ENCODE measurements at places on chromosomes 7 and 10.
A peak's percentile ranks its signal among the peaks of the same experiment; 100 is the strongest.

- no peak for DNase-seq
Measured at GRCh38 chr10:94546049-94546900, 687 bp downstream of the HELLS start.

GRCh38 chr10:127971101-127971946 lies 64.4 kb downstream of the PTPRE start:
- DNase-seq: no peak

- DNase-seq: no peak
Measured at GRCh38 chr7:9961161-9961922, 1012.3 kb upstream of the PHF14 start.

DNA sequence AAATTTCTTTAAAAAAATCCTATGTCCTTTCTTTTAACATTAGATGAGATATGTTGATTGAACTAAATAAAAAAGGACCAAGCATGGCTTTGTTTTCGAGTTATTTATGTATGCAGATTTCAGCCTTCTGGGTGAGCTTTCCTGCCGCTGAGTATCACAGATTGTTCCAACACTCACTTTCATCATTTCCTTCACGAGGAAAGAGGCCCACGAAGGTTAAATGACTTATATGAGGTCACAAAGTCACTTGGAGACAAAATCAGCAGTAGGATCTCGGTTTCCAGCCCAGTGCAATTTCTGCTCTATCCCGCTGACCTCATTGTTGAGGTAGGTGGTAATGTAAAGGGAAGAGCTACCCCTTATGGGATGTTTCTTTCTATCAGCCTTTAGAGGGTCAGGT lies 226.8 kb downstream of the SKAP2 start:
- no peak for DNase-seq

DNA sequence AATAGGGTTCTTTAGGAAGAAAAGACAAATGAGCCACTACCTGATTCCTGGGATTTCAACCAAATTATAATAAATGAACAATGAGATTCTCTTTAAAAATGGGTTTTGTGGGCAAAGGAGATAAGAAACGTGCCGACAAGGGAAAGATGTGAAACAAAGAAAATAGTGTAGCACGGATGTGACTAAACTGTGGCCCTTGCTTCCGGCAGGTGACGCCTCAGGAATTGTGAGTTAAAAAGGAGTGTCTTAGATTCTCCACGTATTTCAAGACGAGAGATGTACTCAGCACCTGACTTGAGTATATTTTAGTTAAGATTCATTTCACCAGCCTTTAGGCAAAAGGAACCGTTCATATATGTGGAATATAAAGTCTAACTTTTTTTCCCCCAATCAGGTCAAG lies 75.9 kb downstream of the DNAH11 start:
- DNase-seq: no peak

DNA sequence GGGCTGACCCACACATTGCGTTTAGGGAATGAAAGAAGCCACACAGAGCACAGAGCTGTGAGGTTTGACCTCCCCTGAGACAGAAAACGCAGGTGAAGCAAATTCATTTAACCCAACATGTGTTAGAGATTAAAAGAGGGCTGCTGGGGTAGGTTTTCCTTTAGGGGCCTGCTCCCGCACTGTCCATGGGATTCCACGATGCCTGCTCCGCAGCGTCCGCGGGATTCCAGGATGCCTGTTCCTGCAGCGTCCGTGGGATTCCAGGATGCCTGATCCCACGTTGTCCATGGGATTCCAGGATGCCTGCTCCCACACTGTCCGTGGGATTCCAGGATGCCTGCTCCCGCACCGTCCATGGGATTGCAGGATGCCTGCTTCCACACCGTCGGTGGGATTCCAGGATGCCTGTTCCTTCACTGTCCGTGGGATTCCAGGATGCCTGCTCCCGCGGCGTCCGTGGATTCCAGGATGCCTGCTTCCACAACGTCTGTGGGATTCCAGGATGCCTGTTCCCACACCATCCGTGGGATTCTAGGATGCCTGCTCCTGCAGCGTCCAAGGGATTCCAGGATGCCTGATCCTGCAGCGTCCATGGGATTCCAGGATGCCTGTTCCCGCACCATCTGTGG lies 78.7 kb downstream of the VIPR2 start:
- DNase-seq: no peak

GRCh38 chr7:29500719-29501118 lies 62.9 kb upstream of the PRR15 start:
- no peak for DNase-seq

DNA sequence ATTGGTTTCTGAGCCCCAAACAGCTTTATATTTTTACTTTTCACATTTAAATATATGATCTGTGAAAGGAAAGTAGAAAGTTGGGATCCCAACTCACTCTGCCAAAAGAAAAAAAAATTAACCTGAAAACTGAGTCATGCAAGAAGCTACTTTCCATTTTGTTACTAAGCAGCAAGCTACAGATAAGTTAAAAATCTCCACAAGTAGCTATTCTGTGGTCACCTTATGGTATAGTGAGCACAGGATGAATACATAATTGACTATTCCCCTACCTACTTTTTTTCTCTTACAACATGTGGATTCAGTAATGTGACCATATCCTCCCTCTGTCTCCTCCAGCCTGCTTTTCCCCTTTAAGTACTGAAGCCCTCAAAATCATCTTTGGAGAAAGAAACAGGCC lies 30.3 kb upstream of the CREB3L2 start:
- DNase-seq: no peak

GRCh38 chr7:133050200-133050995 lies 31.5 kb downstream of the CHCHD3 start:
- DNase-seq: no peak

DNA sequence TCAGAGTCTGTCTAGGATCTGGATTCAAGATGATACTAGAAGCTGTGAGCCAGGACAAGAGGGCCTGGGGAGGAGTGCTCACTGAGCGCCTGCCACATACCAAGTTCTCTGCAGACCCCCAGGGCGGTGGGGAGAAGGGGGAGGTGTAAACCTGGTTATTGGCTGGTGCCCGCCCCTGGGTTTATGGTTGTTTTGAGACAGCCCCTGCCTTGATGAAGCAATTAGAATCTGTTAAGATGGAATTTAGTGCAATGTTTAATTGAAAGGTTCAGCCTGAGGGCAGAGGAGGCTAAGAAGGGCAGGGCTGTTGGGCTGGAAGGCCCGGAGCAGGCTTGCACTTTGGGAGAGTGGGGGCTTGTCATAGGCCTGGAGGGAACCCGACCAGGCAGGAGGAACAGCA lies 42.7 kb downstream of the PRF1 start:
- no peak for DNase-seq

GRCh38 chr10:6013413-6014192 lies 36.3 kb upstream of the IL15RA start:
- no peak for DNase-seq

- DNase-seq: no peak
Measured at GRCh38 chr7:36096460-36097095, 56.5 kb upstream of the EEPD1 start.

DNA sequence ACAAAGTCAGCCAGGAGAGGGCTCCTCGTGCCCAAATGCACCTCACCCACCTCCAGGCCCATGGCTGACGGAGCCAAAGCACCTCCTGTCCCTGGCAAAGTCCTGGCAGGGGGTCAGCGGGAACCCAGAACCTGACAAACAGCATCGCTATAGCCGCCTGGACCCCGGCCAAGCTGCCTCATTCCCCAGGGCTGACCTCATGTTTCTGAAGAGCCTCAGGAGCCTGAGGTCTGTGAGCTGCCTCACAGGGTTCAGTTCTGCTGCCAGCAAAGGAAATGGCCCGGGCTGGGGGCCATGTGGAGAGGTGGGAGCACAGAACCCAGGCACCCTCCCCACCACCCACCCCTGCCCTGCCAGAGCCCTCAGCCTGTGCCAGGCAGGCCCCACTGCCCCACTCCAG lies 4.2 kb upstream of the NANOS1 start:
- DNase-seq: no peak

DNA sequence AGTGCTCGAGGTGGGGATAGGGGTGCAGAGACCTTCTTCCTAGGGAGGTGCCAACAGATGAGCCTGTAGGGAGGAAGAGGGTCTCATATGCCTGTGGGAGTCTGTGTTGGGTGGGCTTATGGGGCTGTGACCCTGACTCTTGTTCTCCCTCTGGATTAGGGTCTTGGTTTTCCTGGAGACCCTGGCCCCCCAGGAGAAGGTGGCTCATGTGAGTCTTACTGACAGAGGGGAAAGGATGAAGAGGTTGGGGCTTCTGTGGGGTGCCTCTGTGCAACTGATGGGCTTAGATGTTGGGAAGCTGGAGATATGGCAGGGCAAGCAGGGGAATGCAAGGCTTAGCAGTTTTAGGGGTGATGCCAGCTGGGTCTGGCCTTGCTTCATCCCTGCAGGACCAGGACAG lies 20.2 kb upstream of the VOPP1 start:
- DNase-seq: no peak

GRCh38 chr10:7773845-7774801 lies 13.7 kb downstream of the KIN start:
- no peak for DNase-seq

DNA sequence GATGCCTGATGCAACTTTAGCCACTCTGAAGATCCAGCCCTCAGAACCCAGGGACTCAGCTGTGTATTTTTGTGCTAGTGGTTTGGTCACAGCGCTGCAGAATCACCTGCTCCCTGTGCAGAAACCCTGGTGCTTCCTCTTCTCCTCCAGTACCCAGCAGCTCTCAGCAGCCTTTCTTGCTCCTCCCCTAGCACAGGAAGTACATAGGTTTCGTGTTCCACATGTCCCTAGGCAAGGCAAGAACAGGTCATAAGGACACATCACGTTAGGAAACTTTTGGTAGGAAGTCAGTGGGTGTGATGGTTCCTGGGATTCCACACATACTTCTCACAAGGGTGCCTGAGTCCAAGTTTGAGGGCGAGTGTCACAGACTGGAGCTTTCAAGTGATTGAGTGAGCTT lies 167.9 kb upstream of the PRSS1 start:
- DNase-seq: peak; percentile 33

DNA sequence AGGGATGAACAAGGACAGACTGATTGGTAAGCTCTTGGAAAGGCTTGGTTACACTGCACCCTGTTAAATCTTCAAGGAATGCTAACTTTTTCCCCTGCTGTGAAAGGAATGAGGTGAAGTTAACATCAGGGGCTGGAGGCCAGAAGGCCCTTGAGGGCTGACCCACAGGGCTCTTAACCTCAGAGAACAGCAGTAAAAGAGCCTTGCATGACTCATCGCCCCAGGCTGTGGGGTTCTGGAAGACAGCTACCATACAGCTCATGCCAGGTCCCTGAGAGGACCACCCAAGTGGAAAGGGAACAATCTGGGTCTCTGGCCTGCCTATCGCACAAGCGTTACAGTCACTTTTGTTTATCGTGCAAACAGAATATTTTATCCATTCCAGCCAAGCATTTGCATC lies 54.4 kb downstream of the CYP2C9 start:
- no peak for DNase-seq

- DNase-seq: no peak
Measured at GRCh38 chr7:84612981-84613681, 418.5 kb upstream of the SEMA3A start.

DNA sequence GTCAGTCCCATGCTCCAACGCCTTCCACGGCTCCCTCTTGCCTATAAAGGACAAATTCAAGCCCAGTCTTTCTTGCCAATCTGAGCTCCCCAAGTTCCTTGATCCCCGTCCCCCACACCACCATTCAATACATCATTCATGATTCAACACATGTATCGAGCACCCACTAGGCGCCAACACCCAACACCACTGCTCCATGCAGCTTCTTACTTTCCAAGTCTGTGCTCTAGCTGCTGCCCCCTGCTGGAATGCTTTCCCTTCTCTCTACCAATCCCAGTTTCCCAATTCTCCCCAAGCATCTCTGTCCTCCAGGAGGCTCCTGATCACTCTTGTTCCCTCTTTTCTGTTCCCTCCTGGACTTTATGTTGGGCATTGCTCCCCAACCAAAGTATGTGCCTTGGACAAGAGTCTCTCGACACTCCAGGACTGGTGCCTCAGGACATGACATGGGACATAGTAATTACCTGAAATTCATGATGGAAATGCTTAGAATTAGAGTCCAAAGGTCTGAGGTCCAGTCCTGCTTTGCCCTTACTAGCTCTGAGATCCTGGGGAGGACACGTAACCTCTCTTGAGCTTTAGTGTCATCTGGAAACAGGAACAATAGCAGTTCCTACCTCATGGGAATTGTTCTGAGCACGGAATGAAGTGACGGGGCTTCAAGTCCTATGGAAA lies 172.7 kb downstream of the NEURL1 start:
- DNase-seq: peak; percentile 32

- no peak for DNase-seq
Measured at GRCh38 chr7:84336303-84336702, 141.7 kb upstream of the SEMA3A start.

- no peak for DNase-seq
Measured at GRCh38 chr10:24305551-24306506, 96.9 kb downstream of the KIAA1217 start.

DNA sequence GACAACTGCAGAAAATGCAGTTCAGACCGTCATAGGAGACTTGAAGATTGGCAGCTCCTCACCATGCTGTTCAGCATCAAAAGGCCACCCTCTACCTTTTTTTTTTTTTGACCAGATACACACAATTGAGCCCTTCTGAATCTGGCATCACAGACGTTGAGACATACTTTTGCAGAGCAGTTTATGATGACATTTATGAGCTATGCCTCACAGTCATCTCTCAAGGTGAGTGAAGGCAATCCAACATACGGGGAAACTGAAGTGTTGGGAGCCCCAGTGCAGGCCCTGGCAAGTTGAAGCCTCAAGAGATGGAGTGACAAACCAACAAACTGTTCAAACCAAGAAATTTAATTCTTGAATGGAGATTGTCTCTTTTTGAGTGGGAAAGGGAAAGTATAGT lies 83.6 kb upstream of the DLX6 start:
- no peak for DNase-seq

- no peak for DNase-seq
Measured at GRCh38 chr7:2008101-2008935, 224.4 kb downstream of the MAD1L1 start.

GRCh38 chr7:87151729-87152111 lies 533 bp upstream of the DMTF1 start:
- DNase-seq: no peak

DNA sequence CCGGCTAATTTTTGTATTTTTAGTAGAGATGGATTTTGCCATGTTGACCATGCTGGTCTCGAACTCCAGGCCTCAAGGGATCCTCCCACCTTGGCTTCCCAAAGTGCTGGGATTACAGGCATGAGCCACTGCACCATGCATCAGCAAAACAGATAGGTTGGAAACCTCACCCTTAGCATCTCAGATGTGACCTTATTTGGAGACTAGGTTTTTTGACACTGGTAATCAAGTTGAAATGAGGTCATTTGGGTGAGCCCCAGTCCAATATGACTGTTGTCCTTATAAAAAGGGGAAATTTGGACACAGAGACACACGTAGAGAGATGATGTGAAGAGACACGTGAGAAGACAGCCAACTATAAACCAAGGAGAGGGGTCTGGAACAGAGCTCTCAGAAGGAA lies 42.5 kb upstream of the TPST1 start:
- DNase-seq: no peak

GRCh38 chr7:30533886-30534285 lies 29.3 kb upstream of the GGCT start:
- no peak for DNase-seq

DNA sequence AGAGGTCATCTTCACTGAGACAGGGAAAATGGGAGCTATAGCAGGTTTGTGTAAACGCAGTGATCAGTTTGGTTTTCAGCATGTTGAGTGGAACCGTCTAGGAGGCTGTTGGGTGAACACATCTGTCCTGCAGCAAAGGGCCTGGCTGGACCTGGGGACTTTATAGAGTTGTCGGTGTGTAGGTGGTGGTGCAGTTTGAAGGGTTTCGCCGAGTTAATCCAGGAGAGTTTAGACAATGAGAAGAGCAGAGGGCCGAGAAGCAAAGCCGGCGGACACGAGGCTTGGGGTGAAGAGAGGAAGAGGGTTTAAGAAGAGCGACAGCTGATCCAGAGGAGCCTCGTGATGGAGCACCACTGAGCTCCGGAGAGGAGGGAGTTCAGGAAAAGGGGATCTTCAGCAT lies 39.1 kb downstream of the IL15RA start:
- no peak for DNase-seq
